ENCODE measurements at places on chromosomes 12 and 14.

DNA sequence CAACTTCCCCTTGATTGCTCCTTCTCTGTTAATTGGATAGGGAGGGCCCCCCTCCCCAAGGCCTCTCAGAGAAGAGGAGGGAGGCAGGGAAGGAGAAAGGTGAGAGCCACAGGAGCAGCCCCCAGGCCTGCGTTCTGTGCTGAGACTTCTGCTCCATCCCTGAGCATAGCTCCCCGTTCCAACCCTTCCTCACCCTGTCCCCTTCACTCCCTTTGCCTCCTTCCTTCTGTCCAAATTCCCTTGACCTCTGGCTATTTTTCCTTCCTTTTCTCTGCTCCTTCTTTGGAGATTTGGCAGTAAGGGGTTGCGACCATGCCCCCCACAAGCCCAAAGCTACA is 788 bp upstream of the ASIC1 start:
- no peak for DNase-seq

DNA sequence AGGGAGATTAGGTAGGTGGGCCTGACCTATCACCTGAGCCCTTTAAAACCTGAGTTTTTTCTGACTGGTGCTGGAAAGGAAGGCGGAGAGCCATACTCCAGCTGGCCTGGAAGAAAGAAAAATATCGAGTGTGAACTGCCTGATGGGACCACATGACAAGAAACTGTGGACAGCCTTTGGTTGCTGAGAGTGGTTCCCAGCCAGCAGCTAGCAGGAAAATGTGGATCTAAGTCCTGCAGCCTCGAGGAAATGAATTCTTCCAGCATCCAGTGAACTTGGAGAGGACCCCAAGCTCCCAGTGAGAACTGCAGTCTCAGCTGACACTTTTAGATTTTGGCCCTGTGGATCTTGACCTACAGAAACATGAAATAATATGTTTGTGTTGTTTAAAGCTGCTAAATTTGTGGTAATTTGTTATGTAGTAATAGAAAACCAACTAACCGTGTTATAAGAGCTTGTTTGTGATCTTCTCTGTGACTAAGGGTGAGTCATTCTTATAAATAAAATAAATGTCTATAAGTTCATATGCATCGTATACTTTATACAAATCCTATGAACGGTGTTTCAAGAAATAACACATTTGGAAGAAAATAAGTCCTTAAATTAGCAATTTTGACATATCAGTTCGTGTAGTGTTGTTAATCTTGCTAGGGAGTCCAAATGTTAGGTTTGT is 359.6 kb downstream of the BMP4 start:
- no peak for DNase-seq

DNA sequence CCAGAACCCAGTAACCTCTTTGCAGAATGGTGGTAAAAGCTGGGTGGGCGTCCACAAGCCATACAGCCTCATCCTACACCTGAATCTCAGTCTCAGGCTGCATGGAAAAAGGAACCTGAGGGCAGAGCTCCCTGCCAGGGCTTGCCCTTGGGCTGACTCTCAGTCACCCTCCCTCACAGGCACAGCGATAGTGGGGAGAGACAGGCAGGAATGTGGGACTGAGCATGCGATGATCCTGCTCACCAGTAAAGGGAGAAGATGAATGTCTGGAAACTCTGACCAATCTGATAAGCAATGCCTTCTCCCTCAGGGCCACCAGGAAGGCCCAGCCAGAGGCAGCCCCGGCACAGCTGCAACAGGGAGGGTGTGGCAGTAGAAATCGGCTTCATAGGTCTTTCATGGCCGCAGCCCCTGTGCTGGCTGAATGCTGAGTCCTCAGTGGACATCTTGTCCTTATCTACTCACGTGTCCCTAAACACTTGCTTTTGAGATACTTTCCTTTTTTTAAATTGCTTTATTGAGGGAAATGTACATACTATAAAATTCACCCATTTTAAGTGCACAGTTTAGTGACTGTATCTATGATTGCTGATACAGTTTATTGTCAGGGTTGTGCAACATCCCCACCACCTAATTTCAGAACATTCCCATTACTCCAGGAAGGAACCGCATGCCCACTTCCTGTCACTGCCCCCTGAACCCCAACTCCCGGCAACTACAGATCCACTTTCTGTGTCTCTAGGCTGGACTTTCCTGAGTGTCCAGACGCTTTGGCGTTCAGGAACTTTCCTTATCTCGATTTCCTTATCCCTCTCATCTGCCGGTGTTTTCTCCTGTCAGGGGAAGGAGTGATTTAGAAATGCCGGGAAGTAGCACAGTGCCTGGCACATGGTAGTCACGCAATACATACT is 258.1 kb downstream of the PCNX1 start:
- no peak for DNase-seq

DNA sequence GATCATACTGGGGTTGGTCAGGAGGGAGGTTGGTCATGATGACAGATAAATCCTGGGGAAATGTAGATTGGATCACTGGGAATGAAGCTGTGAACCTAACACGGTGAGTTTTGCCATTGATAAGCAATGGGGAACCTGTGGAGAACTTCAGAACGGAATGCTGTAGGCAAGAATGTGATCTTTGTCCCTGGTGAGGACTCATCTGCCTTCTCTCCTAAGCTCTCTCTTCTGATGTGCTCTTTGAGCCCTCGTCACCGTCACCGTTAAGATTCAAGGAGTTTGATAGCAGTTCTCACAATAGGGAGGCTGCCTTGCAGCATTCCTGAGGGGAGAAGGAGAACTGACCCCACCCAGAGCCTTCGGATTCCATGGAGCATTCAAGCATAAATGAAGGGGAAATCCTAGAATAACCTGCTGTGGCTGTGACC is 217.6 kb downstream of the ANO6 start:
- DNase-seq = peak; percentile 47

- no peak for DNase-seq
Measured at GRCh38 chr14:71891970-71892369, 40.3 kb upstream of the RGS6 start.

GRCh38 chr14:52551696-52552062 is 626 bp downstream of the TXNDC16 start:
- no peak for DNase-seq

DNA sequence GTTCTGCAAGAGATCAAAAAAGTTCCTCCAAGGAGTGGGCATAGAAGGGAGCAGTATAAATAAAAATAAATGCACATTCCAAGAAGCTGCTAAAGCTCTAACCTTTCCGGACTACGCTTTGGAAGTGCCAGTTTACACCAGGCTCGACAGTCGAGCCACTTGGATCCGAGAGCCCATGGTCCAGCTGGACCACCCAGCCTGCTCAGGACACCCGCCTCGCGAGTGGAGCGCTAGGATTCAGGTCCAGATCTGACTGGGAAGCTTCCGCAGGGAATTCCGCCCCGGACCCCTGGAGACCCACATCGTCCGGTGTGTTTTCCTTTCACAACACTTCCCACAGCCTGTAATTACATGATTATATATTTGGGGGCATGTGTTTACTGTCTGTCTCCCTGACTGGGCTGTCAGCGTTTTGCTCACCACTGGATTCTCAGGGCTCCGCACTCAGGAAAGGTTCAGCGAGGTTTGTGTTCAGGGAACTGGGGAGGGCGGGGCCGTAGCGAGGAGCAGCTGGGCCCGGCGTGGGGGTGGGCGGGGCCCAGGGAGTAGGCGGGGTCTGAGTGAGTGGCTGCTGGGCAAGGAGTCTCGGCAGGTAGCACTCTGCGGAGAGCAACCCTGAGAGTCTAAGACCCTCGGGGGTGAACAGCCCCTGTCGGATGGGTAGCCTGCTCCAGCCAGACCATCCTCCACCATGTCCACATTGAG is 52.3 kb upstream of the TMEM263 start:
- DNase-seq = no peak

- DNase-seq = peak; percentile 76
Measured at GRCh38 chr12:76346798-76347420, 1.3 kb downstream of the BBS10 start.

- DNase-seq = no peak
Measured at GRCh38 chr12:3601461-3602150, 110.6 kb downstream of the PRMT8 start.

- DNase-seq = no peak
Measured at GRCh38 chr14:53062856-53063255, 90.3 kb downstream of the DDHD1 start.

- DNase-seq = peak; percentile 23
Measured at GRCh38 chr12:71938728-71939385, at the start of gene TPH2. Gene TPH2 (plus strand): TSS chr12:71938845. CDS start chr12:71938987, 142 bp downstream.

All from RCC 7860 (cell line).